NCI-H1930 (cell line): ENCODE measurements at places on chromosomes 6 and 20.

DNA sequence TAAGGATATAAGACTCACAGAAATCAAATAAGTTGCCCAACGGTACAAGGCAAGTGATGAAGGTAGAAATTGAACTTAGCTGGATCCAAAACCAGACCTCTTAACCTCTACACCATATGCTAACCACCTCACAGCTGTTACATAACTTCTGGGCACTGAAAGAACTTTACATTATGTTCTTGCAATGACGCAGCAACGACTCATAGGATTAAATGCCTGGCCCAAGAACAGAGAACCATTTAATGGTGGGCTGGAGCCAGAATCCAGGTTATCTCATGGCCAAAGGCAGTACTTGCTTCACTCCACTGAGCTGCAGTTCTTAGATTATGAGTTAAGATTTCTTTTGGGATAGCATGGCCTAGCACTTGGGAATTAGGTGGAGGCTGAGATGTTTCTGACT, 4.4 kb downstream of the TRMT6 start:
- DNase-seq = no peak

DNA sequence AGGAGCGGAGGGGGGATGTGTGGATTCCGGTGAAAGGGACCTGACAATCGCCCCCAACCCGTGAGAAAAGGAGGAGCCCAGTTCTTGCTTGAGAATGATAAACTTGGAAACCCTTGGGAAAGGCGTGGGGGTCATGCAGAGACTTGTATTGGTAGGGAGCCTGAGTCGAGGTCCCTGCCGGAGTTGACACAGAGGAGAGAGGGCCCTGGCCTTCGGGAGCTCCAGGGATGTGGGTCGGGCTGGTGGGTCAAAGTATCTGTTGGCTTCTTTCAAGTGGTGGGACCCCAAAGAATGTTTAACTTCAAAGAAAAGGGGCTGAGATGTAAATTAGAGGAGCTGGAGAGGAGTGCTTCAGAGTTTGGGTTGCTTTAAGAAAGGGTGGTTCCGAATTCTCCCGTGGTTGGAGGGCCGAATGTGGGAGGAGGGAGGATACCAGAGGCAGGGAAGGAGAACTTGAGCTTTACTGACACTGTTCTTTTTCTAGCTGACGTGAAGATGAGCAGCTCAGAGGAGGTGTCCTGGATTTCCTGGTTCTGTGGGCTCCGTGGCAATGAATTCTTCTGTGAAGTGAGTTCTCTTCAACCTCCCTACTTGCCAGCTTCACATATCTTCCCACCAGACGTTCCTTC, 571 bp downstream of the CSNK2B start:
- DNase-seq = no peak

- no peak for DNase-seq
Measured at GRCh38 chr6:128275681-128276080, 244.7 kb downstream of the PTPRK start.

DNA sequence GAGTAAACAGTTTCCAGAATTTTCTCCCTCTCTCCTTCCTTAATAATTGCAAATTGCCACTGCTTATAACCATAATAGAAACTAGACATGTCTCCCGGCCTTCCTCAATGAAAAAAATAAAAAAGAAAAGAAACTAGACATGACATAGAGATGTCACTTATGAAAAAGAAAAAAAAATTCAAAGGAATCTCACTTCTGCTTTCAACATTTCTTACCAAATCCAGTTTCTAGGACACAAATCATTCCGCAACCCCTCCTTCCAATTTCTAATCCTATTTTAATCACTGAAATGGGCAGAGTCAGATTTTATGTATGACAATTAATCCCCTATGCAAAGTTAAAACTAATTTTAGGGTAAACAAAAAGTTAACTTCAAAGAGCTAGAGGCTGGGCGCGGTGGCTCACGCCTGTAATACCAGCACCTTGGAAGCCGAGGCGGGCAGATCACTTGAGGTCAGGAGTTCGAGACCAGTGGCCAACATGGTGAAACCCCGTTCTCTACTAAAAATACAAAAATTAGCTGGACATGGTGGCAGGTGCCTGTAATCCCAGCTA, 40.1 kb upstream of the EEF1A1 start:
- DNase-seq = no peak

- no peak for DNase-seq
Measured at GRCh38 chr6:44470746-44471145, 83.2 kb downstream of the CDC5L start.

- no peak for DNase-seq
Measured at GRCh38 chr20:25248786-25249172, 894 bp downstream of the PYGB start.

DNA sequence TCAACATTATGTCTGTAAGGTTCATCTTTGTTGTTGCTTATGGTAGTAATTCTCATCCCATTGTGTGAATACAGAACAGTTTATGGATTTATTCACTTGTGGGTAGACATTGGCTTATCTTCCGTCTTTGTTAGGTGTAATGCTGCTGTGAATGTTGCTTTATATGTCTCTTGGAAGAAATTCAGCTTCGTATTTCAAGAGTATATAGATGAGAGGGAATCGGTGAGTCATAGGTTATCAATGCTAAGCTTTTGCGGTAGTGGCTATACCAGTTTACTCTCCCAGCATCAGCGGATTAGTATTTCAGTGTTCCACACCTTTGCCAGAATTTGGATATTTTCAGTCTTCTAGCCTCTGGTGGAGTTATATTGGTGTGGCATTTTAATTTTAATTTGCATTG, 77.8 kb downstream of the ZFAND3 start:
- no peak for DNase-seq

- peak; percentile 5 for DNase-seq
Measured at GRCh38 chr6:124870611-124871459, 91.4 kb upstream of the RNF217 start.

DNA sequence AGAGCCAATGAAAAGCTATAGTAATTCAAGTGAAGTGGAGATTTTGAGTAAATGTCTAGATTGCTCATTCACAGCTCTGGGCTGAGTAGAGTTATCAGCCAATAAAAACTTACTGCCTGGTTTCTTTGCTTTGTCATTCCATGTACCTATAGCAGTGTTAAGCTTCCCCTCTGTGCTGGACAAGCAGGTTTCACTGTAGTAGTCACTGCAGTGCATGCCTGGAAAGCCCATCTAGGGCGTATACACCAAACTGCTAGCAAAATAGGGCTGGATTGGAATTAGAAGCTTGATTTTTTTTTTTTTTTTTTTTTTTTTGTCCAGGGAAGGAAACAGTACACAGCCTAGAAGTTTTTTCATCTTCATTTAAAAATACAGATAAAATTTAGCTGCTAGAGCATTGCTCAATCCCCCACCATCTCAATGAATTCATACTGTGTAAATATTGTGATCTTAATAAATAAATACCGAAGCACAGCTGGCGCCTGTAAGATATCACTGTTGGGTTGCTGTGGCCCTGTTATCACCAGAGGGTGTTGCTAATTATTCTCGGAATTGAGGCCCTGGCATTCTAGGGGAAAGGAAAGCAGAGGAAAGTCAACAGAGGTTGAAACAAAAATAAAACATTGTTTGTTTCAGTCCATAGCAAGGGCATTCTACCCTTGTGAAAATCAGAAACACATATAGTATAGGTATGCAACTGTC, 968.5 kb upstream of the GJE1 start:
- DNase-seq = no peak

DNA sequence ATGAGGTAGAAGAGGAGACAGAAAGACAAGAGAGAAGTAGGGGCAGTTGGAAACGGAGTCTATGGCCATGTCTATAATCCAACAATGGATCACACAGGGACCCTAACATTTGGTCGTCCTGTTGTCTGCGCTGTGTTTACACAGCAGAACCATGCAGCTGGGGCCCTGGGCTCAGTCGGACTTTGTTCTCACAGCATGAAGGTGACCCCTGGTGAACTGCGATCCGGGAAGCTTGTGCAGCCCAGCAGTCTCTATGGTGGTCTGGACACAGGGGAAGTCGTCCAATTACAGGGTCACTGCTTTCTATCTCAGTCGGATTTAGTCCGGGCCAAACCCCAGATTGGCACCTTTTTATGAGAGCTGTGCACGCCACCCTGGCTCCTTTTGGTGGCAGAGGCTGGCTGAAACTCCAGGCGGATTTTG, 153.6 kb downstream of the FOXA2 start:
- no peak for DNase-seq
